ENCODE measurements at places on chromosomes 1 and 21. TPM values are rescaled to one million over a fixed set of nuclear protein-coding genes. Genes with fewer than 3 reads are reported as not detected.

Gene TAS1R1
- not detected for total RNA-seq

Gene CDC7
- not detected for total RNA-seq

Gene TBX15
- 275 TPM for total RNA-seq

Gene EVA1C
- total RNA-seq = 15.8 TPM

Gene ZBTB21
- 1.9 TPM for total RNA-seq

Gene HHIPL2
- not detected for total RNA-seq

Gene TMEM200B
- total RNA-seq = 3.3 TPM

Gene CZIB
- total RNA-seq = 41.4 TPM

Gene GNPAT
- 128 TPM for total RNA-seq

Gene SMG5
- 83.1 TPM for total RNA-seq

All from gastrocnemius medialis (tissue), 4 donors.